HT-29 (cell line): ENCODE measurements at places on chromosomes 2 and 18.

- peak; percentile 55 for DNase-seq
Measured at GRCh38 chr18:54775686-54776085, 52.6 kb upstream of the RAB27B start.

GRCh38 chr2:105496271-105496670, 97.4 kb upstream of the FHL2 start:
- no peak for DNase-seq

- no peak for DNase-seq
Measured at GRCh38 chr18:23032030-23032582, 99.0 kb downstream of the RBBP8 start.

DNA sequence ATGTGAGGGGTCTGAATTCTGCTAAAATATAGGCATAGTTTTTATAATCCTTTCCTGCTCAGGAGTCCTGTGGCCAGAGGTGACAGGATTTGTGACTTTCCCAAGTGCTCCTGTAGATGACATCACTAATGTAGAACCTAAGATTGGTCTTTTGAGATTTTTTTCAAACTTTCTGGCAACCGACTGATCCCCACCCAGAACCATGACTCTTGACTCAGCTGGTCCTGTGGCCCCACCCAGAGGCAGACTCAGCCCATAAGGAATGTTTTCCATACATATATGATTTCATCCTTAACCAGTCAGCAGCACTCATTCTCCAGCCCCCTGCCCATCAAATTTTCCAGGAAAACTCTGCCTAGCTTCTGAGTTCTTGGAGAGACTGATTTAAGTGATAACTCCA, 46.8 kb downstream of the COMMD1 start:
- DNase-seq: no peak

GRCh38 chr2:148623086-148623485, 21.5 kb upstream of the EPC2 start:
- no peak for DNase-seq

DNA sequence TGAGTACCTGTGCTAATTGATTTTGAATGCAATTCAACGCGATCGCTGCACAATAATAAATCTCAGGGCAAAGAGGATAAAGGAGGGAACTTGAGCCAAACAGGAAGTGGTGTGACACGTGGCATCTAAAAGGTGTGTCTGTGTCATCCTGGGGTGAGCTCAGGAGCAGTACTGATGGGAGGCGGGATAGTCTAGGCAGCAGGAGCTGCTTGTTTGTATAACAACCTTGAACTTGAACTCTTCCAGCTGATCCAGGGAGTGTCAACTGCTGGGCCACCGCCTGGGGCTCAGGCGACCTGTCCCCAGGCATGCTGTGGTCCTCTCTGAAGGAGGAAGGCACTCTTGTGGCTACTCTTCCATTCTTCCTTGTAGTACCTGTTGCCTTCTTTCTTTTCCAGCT, 61.2 kb downstream of the BOD1L2 start:
- no peak for DNase-seq

- no peak for DNase-seq
Measured at GRCh38 chr2:62266433-62267038, 70.6 kb downstream of the B3GNT2 start.

- no peak for DNase-seq
Measured at GRCh38 chr2:101486258-101486701, 11.4 kb upstream of the RFX8 start.

GRCh38 chr18:41146301-41146700, 808.7 kb upstream of the PIK3C3 start:
- no peak for DNase-seq

DNA sequence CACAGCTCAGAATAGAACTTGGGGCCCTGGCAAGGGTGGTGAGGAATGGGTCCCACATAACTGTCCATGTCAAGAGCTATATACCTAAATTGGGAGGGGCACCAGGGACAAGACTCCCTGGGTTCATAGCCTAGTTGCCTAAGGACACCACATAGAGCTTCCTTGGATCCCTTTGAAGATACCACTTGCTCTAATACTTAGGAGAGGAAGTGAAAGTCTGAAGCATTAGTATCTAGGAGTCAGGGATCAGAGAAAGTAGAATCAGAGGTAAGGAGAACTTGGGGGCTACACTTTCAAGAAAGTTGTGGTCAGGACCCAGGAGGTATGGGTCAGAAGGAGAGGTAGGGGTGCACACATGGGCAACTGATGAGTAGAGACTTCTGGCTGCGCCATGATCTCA, 318.2 kb upstream of the SLC39A10 start:
- DNase-seq: no peak

- DNase-seq: no peak
Measured at GRCh38 chr2:205066081-205066480, 520.8 kb downstream of the PARD3B start.

GRCh38 chr2:83112858-83113257, 1346.2 kb downstream of the SUCLG1 start:
- no peak for DNase-seq

DNA sequence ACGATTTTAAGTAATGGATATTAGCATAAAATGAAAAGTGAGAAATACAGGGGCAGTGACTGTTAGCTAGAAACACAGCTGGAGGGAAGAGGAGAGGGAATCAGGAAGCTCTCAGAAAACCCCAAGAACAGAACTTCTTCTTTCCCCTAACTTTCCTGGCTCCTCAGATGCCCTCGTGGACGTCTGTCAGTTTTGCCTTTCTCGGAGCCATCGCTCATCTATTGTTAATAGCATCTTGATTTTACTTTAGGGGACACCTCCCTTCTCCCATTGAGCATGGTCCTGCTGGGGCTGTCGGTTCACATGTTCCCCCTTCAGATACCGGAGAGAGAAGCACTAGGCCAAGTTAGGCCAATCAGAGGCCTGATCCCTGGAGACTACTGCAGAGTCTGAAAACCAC, 2.3 kb upstream of the PLEK start:
- no peak for DNase-seq
